Neuronal stem cell (in vitro differentiated cells): ENCODE measurements at places on chromosomes 13 and 19.

- no peak for DNase-seq
Observed at GRCh38 chr19:16078759-16079707, 2.7 kb downstream of the TPM4 start.

DNA sequence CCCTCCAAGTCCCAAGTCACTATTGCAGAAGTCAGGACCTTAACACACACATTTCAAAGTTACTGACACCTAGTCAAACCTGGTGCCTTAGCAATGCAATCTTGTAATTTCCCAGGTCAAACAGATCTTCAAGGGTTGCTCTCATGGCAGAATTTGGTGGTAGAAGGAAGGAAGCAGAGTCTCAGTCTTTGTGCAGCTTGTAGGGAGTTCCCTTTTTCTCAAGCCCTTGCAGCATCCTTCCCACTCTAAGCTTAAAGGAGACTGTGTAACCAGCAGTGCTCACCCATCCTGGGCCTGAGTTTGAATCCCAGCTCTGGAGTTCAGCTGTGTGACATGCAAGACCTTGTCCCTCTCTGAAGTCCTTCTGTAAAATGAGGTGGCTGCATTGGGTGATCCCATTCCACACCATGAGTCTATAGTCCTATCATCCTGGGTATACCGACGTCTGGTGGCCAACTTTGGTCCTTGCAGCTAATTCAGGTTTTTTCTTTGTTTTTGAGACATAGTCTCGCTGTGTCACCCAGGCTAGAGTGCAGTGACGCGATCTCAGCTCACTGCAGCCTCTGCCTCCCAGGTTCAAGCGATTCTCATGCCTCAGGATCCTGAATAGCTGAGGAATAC, 9.8 kb downstream of the SIGLEC10 start:
- no peak for DNase-seq

GRCh38 chr13:50613356-50613831, 230.1 kb downstream of the DLEU7 start:
- DNase-seq = no peak

DNA sequence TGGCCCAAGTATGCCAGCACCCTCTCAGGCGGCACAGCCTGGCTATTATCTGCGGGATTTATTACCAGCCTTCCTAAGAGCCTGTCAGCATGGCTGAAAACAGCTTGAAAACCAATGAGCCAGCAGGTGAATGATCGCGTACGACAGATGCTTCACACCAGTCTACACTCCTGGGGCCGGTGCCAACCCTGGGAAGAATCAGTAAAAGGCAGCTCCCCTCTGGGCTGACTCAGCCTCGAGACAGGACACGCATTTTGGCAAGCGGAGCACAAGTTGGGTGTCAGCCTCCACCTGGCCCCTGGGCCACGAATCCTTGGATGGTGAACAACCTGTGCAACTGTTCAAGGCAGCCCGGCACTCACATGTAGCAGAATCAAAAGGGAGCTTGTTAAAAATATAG, 15.6 kb downstream of the EMP3 start:
- no peak for DNase-seq

DNA sequence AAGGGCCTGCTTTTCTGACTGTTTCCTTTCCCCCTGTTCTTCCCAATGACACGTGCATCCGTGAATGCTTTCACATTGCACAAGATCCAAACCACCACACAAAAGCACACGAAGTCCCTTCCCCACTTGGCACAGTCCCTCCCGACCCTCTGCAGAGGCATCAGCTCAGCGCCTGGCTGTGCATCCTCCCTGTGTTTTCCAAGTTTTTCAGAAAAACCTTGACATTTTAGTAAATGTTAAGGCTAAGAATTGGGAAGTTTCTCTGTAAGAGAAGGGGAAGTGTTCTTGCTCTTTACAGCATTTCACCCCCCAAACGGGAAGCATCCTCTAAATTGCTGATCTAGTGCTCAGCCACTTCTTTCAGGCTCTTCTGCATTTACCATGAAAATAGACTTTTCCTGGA, 94.5 kb upstream of the TM9SF2 start:
- DNase-seq = no peak

DNA sequence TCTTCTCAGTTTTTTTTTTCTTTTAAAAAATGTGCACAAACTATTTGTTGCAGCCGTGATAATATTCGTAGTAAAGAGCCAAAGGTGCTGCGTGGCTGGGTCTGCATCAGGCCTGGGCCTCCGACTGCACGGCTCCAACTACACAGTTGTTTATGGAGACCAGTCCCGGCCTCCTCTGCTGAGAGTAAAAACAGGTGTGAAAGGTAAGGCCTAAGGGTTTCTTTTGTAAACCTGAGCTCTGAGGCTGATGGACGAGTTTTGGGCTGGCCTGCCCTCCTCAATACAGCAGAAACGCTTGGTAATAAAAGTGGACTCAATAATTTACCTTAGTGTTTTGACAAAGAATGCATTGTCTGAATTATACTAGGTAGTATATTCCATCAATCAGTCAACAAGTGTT, 3.9 kb downstream of the MBNL2 start:
- DNase-seq = no peak

GRCh38 chr19:5578097-5578846, 10.5 kb upstream of the TINCR start:
- peak; percentile 72 for DNase-seq

GRCh38 chr13:71320452-71320851, 546.6 kb downstream of the DACH1 start:
- DNase-seq = no peak

DNA sequence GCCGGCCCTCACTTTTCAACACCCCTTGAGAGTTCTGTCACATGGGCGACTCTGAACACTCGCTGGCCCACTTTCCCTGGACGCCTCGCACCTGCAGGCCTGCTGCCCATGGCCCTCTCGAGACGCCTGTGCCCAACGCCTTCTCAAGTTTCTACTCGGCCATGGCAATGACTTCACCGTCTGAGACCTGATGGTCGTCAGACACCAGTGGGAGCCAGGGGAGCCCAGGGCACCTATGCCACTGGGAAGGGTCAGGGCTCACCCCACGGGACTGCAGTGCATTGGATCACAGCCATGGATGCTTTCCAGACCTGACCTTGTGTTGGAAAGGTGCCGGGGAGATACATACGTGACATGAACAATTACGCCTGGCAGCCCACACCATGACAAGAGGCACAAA, 60.1 kb downstream of the KLF2 start:
- DNase-seq = no peak

DNA sequence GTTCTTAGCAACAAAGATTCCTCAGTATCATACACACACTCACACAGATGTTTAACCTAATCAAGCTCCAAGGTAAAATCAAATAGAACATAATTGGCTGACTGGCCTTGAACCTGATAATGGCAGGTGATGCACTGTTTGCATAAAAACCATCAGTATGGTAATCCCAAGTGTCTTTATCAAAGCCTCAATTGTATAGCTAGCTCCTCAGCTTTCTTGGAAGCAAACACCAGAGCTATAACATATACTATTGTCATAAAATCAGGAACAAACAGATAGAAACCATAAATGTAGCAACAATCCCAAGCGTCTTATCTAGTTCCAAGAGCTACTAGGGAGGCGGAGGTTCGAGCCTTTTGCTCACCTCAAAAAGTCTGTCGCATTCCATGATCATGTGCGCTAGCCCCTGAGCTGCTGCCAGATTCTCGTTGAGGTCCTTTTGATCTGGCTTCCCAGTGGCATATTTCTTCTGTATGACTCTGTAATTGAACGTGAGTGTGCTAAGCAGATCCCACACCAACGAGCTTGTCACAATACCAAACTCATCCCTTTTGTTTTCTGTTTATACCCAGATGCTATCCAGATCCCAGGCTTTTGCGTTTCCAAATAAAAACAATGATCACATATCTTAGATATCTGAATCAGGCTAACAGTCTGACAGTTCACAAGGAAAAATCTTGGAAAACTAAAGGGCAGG, 95.3 kb downstream of the KL start:
- no peak for DNase-seq

GRCh38 chr13:29674532-29674931, 79.0 kb upstream of the SLC7A1 start:
- no peak for DNase-seq

DNA sequence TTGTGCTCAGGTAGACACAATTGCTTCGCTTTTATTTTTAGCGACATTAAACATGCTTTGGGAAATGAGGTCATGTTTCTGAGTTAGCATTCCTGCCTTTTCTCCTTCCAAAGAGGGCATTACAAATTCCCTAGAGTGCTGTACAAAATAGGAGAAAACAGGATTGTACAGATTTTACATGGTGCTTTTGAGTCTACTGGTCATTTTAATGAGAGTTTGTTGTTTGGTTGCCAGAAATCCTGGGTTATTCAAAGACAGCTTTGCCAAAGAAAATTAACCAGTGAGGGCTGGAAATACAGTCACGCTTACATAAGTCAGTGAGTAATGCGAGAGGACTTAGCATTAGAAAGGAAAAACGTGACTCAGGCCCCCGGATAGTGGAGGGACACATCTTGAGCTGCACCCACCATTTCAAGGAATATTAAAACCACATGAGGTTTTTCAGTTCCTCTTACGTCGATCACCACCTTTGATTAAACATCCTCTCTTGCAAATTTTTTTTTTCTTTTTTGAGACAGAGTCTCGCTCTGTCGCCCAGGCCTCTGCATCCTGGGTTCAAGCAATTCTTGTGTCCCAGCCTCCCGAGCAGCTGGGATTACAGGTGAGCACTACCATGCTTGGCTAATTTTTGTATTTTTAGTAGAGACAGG, 55.4 kb downstream of the SACS start:
- no peak for DNase-seq

DNA sequence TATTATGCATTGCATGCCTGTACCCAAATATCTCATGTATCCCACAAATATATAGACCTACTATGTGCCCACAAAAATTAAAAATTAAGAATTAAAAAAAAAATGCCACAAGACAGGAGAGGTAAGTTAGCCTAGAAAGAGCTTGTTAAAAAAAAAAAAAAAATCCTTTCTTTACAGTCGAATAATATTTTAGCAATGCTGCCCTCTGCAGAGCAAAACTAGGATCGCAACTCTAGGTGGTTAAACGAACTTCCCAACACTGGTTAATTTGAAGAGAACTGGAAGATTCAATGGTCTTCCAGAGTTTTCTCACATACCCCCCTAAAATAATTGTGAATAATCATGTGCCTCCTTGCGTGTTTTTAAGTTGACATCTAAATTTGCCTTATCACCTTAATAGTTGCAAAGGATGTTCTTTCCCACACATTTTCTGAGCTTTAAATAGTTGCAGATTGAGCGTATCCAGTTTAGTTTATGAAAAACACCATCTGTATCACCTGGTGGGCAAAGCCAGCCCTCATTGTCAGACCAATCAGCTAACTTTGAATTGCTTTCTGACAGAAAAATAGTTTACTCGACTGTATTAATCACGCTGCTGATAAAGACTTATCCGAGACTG, 47.4 kb upstream of the RCBTB2 start:
- DNase-seq = peak; percentile 52

DNA sequence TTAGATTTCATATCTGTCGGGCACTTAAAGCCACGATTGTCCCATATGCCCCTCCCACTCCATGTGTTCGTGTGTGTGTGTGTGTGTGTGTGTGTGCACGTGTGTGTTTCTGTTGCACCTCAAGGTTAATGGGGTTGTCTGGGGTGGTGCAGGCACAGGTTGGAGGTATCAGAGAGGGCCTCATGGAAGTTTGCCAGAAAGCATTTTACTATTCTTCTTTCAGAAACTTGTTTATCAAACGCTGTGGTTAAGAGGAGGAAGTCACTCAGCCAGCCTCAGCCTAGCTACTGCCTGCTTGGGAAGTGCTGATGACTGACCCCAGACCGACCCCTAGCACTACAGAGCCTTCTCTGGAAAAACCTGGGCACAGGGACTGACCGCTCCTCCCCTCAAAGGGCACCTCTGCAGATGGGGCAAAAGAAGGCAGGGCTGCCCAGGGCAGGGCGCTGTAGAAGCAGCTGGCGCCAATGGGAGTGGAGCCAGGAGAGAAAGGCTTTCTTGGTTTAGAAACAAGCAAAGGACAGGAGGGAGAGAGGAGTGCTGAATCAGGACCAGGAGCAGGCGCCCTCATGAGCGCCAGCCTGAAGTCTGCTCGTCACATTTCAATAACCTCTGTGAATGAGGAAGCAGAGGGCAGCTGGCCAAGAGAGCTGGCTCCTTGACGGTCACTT, 3.9 kb downstream of the SIAH3 start:
- DNase-seq = no peak

GRCh38 chr19:55537741-55538111, 793 bp upstream of the SBK2 start:
- no peak for DNase-seq

DNA sequence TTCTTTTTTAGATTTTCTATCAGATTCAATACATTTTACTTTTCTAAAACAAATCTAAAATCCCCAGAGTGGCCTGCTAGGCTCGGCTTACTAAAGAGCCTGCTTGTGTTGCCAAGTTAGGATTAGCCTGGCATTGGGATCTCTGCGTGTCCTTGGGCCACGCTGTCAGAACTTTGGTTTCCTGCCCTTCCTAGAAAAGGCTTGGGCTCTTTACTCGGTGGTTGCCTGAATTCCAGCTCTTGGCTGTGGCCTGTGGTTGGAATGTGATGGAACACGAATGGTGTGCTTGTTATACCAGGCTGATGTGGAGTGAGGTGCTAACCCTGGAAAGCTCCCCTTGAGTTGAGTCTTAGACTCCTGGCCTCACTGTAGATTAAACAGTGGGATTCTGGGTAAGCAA, 8.5 kb downstream of the SPATA13 start:
- DNase-seq = no peak
